ENCODE measurements at places on chromosomes 3 and 15.

DNA sequence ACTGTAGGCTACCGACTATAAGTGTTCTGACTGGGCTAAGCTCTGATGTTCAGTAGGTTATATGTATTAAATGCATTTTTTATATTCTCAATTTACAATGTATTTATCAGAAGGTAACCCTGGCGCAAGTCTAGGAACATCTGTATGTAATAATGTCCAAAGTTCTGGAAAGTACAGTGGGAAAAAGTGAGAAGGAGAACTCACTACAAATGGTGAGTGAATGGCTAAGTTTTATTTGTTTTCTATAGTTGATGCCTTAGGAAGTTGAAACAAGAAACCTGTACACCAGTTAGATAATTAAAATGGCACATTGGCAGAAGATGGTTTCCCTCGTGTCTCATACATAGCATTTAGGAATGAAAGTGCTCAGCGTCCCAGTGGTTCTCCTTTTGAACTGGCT lies 333.4 kb upstream of the THRB start:
- DNase-seq, result no peak

GRCh38 chr3:167203062-167203461 lies 177.0 kb downstream of the ZBBX start:
- DNase-seq, result no peak

DNA sequence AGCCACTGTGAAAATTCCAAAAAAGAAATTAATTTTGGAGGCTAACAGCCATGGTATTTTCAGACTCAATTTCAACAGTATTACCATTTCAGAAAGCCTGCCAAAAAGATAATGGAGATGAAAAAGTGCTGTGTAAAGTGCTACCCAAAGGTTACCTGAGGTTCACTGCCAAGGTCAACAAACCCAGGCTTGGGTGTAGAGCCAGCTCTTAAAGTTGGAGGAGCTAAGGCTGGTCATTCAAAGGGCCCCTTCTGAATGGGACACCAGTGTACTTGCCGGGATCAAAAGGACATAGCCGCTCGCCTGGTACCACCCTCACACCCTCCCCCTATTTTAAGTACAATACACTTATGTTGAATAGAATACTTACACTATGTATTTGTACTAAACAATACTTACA lies 64.5 kb downstream of the ETV5 start:
- no peak for DNase-seq

DNA sequence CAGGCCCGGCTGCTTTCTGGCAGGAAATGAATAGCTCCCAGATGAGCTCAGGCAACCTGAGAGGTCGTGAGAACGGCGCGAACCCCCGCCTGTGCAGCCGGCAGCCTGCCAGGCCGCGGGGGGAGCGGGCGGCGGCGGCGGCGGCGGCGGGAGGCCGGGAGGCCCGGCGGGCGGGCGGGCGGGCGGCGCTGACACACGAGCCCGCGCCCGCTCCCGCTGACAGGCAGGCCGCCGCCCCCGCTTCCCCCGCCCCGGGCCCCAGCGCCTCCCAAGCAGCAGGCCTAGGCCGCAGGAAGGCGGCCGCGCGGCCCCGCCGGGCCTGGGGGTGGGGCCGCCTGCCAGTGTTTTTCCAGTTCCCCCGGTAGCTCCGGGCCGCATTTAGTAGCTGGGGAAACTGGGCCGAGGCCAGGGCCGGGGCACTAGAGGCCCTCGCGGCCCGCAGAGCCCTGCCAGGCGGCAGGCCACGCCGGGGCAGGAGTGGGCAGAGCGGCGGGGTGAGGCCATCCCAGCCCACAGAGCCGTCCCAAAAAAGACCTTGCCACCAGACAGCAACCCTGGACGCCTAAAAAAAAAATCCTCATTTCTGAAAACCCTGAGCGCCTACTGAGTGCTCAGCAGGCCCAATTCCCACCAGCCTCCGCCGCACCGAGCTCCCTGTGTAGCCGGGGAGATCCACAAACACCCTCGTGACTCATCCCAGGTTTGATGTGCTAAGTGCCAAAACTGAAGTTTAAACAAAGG lies 5.6 kb downstream of the HES1 start:
- DNase-seq, result no peak

DNA sequence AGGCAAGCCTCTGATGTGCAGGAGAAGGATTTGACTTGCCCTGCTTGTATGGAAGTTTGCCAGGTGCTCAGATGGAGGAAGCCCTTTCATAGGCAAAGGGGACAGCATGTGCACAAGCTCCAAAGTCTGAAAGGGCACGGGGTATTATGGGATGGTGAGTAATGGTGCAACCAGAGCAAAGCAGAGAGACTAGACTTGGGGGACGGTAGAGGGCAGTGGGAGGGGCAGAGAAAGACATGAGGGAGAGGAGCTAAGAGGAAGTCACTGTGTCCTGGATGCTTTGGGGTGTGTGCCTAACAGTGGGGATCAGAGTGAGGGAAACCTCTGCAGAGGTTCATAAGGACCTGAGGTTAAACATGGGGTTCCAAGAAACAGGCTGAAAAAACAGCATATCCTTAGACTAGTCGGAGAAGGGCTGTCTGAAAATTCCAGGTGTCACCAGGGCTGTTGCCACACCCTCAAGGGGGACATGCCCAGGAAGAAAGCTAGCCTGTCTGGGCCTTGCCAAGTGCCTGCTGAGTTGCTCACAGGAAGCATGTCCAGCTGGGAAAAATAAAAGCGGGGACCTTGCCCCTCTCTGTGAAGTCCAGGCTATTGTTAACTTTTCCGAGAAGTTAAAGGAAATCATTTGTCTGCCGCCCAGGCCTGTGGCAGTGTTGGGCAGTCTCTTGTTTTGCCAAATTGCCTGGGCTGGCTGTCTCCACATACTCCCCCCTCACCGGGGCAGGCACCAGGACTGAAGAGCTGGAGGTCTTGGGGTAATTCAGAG lies 47.1 kb downstream of the HRH1 start:
- DNase-seq, result no peak

- no peak for DNase-seq
Observed at GRCh38 chr3:23952646-23953045, 7.6 kb downstream of the NR1D2 start.

- DNase-seq, result no peak
Observed at GRCh38 chr3:150252462-150252861, 155.6 kb upstream of the TSC22D2 start.

GRCh38 chr3:9012521-9012920 lies 49.2 kb upstream of the RAD18 start:
- DNase-seq, result no peak

DNA sequence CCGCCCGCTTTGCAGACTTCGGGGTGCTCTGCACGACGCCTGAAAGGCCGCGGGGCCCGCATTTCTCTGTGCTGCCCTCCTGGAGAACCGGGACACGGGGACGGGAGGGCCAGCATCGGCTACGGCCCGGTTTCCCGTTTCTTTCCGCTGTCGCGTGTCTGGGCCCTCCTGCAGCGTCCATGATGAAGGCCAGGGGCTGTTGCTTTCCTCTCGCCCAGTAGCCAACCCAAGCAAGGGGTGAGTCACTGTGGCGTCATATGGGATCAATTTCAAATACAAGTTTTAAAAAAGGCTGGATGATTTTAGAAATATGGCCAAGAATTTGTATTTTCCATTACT lies 435 bp downstream of the SLC35G2 start:
- DNase-seq, result no peak

- DNase-seq, result no peak
Observed at GRCh38 chr3:30269751-30270445, 336.5 kb upstream of the TGFBR2 start.

DNA sequence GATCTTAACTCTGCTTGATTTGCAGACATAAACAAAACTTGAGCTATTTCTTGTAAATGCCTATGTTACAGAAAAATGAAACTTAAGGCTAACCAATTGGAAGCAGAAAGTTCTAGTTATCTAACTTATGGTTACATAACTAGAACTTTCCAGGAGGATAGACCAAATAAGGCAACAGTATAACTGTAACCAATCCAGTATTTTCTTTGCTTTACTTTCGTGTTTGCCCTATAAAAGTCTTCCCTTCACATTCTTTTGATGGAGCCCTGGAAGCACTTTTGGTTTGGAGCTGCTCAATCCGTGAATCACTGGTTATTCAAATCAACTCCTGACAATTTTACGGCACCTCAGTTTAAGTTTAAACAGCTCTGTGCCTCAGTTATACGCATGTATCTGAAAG lies 164.6 kb downstream of the SUCLG2 start:
- no peak for DNase-seq

GRCh38 chr3:149020839-149021252 lies 29.5 kb downstream of the GYG1 start:
- DNase-seq, result no peak

DNA sequence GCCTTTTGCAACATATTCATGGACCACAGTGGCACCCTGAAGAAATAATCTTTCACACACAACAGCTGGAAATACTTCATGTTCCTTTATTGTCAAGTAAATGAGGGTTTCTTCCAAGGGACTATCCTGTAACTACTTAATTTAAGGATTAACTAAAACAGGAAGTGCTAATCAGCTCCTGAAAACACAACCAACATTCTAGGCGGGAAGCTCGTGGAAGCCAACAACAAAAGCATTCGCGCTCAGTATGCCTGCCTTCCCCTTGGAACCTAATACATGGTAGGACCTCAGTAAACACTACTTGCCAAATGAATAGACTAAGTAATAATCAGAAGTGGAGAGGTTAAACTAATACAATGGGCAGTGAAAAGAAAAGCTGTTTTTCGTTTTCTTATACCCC lies 300.9 kb downstream of the RORA start:
- no peak for DNase-seq

- DNase-seq, result no peak
Observed at GRCh38 chr3:170632780-170633179, 46.9 kb upstream of the SLC7A14 start.

GRCh38 chr15:84598993-84599392 lies 1.8 kb upstream of the ZSCAN2 start:
- DNase-seq, result no peak

DNA sequence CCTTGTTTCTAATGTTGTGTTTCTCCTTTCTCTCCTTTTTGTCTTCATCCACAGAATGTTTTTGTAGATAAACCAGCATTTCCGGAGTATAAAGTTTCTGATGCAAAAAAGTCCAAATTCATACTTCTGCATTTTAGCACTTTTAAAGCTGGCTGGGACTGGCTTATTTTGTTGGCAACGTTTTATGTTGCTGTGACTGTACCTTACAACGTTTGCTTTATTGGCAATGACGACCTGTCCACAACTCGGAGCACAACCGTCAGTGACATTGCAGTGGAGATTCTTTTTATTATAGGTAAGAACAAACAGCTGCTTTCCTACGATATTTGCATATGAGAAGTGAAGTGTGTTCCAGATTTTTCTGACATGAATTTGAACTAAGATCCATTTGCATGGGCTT lies 199.4 kb downstream of the KCNH8 start:
- DNase-seq, result no peak

GRCh38 chr3:167732313-167733065 lies 2.2 kb downstream of the PDCD10 start:
- DNase-seq, result no peak

- no peak for DNase-seq
Observed at GRCh38 chr3:8596321-8597218, 48.0 kb downstream of the SSUH2 start.

- DNase-seq, result no peak
Observed at GRCh38 chr3:138477801-138478200, 43.4 kb downstream of the ESYT3 start.

DNA sequence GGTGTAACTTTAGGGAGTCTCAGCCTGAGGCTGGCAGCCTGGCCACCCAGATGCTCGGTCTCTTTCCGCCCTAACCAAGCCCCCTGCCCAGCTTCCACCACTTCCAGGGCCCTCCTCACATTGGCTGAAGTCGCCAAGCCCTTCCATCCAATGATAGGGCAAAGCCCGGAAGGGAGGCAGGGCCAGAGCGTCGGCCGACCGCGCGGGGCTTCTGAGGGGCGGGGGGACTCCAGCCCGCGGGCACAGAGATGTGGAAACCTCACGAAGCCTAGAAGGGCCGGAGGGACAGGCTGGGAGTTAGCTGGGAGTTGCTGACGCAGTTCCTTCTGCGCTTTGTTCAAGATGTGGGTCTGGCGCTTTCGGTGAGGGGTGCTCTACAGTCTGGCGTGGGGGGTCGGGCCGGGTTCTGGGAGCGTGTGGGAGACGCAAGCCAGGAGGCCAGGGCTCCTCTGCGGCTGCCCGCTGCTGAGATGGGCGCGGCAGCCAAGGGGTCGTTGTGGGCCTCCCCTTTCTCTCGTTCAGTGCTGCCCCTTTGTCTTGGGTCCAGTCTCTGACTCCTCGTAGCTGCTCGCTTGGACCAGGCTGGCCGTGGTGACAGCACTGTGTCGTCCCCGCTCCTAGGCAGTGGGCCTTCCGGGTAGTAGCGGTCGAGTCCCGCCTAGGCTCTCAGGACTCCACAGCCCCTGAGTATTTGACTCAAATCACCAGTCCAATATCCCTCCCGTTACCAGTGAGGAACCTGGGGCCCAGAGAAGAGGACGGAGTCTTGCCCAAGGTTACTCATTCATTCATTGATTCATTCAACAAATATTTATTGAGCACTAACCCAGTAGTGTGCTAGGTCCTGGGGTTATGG lies at the start of gene ZNF660:
ZNF660 (plus strand) TSS at position 319 of the 856 bp plus-strand sequence. CDS start 9,230 bp downstream, outside the sequence.
- DNase-seq, result no peak

GRCh38 chr3:29370476-29371420 lies 89.9 kb downstream of the RBMS3 start:
- DNase-seq, result no peak

DNA sequence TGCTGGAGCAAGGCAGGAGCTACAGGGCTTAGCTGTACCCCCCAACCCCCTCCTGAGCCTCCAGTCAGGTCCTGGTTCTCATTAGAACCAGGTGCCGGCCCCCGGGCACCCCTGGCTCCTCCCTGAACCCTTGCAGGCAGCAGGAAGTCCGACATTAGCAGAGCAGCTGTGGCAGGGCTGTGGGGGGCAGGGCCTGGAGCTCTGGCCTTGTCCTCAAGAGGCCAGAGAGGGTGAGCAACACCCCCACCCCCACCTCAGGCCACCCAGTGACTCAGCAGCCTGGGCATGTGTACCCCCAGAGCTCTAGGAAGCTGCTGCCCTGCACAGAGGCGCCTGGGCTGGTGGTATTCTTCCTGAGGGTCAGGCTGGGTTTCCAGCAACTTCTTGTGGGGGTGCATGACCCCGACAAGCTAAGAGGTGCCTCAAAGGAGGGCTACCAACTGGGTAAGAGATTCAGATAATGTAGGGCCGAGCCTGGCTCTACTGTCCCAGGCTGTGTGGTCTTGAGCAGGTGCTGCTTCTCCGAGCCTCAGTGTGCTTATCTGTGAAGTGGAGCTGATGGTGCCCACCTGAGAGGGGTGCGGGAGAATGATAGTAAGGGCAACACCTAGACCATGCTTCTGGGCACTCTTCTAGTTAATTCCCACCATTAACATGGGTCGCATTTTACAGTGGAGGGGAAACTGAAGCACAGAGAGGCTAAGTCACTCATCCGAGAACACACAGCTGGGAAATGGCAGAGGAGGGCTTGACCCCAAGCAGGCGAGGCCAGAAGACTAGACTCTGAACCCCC lies 16.0 kb downstream of the H1-8 start:
- DNase-seq, result no peak

DNA sequence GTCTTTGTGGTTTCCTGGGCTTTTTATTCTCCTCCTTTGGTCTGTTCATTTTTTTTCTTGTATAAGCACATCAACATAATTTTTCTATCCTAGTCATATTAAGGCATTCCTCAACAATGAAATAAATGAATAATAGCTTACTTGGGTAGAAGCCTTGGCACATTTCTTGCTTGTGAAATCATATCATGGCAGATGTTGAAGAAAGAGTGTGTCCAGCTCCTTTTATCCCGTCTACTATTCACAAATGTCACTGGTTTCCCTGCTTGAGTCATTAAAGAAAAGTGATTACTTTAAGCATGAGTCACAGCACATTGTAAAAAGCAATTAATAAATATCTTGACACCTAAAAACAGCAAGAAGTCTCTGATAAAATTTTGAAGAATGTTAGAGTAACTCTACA lies 42.1 kb downstream of the MINAR1 start:
- no peak for DNase-seq

GRCh38 chr3:50154476-50154839 lies 666 bp upstream of the SEMA3F start:
- no peak for DNase-seq

Data from T follicular helper cell (primary cell).